ENCODE measurements at places on chromosomes 2 and 18. TPM values are rescaled to one million over a fixed set of nuclear protein-coding genes. Genes with fewer than 3 reads are reported as not detected.
A peak's percentile ranks its signal among the peaks of the same experiment; 100 is the strongest.

GRCh38 chr2:4258563-4258962, 555.2 kb downstream of the DCDC2C start:
- H3K27ac ChIP-seq, result no peak overlapping the region
- H3K36me3 ChIP-seq, result no peaks in the 10 kb centered on the region
- no peak for DNase-seq
- H3K4me3 ChIP-seq, result no peak overlapping the region
- H3K27me3 ChIP-seq, result no peaks in the 10 kb centered on the region

DNA sequence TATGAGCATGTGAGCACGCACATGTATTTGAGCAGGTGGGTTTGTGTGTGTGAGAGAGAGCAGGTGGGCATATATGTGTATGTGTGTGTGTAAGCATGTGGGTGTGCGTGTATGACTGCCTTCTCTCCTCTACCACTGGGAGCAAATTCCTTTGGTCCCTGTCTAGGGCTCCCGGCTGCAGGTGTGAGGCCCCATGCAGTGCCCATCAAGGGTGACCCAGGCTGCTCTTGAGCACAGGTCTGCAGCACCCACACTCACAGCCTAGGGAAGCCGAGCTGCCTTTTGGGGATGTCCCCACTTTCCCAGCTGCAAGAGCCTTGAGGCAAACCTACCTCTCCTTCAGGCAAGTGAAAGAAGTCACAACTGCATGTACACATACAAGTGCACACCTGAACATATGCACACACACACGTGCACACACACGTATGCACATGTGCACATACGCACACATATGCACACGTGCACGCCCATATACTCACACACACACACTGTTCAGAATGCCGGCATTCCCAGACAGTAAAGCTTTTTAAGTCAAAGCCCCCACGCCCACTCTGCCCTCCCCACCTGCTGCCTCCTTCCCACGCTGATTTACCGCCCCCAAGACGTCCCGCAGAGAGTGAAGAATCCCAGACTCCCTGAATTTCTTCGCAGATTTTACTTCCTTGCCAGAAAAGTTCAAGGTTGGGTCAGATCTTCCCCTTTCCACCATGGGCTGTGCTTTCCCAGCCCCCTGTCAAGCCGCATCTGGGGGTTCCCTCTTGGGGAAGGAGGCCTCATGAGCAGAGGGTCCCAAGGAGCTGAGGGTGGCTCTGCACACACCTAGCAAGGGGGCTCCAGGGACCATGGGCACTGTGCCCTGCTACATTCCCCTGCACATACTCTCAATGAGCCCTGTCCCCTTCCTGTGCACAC, 170.6 kb downstream of the TWIST2 start:
- no peak overlapping the region for H3K4me3 ChIP-seq
- DNase-seq, result peak; percentile 30
- H3K27ac ChIP-seq, result no peak overlapping the region
- H3K27me3 ChIP-seq, result no peaks in the 10 kb centered on the region
- no peaks in the 10 kb centered on the region for H3K36me3 ChIP-seq
- H3K4me1 ChIP-seq, result no peaks in the 10 kb centered on the region

DNA sequence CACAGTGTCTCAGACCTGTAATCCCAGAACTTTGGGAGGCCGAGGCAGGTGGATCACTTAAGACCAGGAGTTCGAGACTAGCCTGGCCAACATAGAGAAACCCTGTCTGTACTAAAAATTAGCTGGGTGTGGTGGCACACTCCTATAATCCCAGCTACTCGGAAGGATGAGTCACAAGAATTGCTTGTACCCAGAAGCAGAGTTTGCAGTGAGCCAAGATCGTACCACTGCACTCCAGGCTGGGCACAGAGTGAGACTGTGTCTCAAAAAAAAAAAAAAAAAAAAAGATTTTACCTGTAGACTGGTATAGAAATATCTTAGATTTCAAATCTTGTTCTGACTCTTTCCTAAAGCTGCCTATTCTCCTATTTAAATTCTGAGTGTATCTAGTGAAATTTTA, 7.2 kb upstream of the KLHL29 start:
- no peak overlapping the region for H3K27ac ChIP-seq
- DNase-seq, result no peak
- H3K4me3 ChIP-seq, result no peak overlapping the region

DNA sequence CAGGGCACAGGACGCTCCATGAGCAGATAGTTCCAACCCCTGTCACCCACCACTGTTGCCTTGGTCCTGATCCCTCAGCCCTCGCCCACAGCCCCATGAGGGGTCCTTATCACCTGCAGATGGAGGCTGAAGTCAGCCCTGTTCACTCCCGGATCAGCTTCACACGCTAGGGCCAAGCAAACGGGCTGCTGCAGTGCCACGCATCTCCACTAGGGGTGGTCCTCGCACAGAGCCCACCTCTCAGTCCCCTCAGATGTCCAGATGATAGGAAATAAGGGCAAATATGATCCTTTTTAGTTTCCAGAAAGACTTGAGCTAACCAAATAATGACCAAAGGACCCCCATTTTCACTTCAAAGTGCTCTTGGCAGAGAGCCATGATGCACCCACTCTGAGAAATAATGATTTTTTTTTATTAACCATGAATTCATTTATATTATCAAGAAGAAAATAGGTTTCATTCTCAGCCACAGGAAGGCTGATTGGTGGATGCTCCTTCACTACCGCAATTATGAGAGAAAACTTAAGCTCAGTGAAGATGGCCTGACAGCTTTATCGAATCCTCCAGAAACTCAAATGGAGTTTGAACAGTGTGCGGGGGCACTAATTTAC, 71.9 kb upstream of the KLHL29 start:
- no peak overlapping the region for H3K27ac ChIP-seq
- peak; percentile 92 for DNase-seq
- H3K27me3 ChIP-seq, result no peaks in the 10 kb centered on the region
- H3K4me1 ChIP-seq, result no peaks in the 10 kb centered on the region
- no peak overlapping the region for H3K4me3 ChIP-seq

GRCh38 chr2:216621292-216621691, 11.9 kb upstream of the IGFBP2 start:
- H3K36me3 ChIP-seq, result no peaks in the 10 kb centered on the region
- DNase-seq, result no peak
- H3K4me3 ChIP-seq, result no peak overlapping the region
- no peaks in the 10 kb centered on the region for H3K27me3 ChIP-seq
- H3K27ac ChIP-seq, result peak overlapping the region; percentile 85

DNA sequence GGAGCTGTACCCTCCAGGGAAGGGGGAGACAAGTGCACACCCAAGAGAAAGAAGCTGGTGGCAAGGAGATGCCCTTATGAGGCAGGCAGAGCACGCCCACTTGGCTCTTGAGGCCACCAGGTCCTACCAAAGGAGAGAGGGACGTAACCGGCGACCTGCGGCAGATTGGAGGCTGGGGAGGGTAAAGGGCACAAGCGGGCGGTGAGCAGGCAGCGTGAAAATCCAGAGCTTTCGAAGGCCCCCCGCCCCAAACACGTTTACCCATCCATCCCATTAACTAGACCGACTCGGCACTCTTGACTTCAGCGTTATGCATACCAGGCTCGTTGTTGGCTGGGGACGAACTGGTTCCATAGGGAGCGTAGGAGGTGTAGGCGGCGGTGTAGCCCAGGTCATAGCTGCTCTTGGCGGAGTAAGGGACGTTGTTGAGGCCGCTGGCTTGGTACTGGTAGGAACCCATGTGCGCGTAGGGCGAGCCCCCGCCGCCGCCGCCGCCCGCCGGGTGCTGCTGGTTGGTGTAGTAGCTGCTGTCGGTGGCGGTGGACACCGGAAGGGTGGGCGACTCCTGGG, 794 bp downstream of the DLX2 start:
- no peaks in the 10 kb centered on the region for H3K36me3 ChIP-seq
- peaks cover 9% of the 10 kb centered on the region for H3K4me1 ChIP-seq
- peaks cover 99% of the 10 kb centered on the region for H3K27me3 ChIP-seq
- no peak overlapping the region for H3K27ac ChIP-seq
- H3K4me3 ChIP-seq, result no peak overlapping the region

DNA sequence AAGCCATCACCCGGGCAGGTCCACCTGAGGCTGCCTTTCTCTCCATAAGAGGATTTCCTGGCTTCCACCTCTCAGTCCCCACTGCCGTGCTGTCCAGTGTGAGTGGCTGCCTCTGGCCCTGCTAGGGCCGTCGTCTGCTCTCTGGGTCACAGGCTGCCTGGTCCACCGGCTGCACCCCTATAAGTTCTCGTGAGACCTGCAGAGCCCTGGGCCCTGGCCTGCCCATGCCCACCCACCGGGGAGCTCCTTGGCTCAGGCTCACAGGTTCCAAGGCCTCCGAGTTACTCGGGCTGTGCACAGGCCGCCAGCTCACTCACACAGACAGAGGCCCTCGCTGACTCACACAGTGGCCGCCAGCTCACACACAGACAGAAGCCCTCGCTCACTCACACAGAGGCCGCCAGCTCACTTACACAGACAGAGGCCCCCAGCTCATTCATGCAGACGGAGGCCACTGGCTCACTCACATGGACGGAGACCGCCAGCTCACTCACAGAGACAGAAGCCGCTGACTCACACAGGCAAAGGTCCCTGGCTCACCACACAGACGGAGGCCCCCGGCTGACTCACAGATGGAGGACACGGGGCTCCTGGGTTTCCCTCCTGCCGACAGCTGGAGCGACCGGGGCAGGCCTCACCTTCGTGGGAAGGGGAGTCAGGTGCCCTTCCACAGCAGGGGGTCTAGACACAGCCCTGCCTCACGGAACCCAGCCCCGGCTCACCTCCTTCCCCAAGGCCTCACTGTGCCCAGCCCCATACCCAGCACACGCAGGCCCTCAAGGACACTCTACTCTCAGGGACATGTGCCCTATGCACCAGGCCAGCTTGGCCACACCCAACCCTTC, 334.1 kb upstream of the MYT1L start:
- DNase-seq, result no peak
- no peak overlapping the region for H3K4me3 ChIP-seq
- H3K4me1 ChIP-seq, result no peaks in the 10 kb centered on the region
- no peaks in the 10 kb centered on the region for H3K36me3 ChIP-seq
- H3K27me3 ChIP-seq, result no peaks in the 10 kb centered on the region
- H3K27ac ChIP-seq, result no peak overlapping the region

DNA sequence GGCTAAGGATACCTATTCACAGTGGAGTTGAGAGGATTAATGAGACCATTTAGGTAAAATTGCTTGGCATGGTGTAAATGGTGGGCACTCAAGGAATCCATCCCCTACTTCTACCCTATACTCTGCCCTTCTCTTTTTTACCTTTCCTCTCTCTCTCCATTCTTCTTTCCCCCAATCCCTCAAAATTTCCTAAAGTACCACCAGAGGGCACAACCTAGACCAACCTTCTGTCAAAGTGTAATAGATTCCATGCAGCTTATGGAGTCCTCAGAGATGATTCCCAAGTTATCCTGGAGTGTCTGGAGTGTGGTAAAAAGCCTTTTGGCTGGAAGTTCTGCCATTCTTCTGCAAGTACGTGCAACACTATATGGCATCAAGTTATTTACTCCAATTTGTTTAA, 33.0 kb upstream of the CCDC195 start:
- H3K27ac ChIP-seq, result no peak overlapping the region
- no peaks in the 10 kb centered on the region for H3K4me1 ChIP-seq
- no peak overlapping the region for H3K4me3 ChIP-seq
- DNase-seq, result no peak
- H3K27me3 ChIP-seq, result no peaks in the 10 kb centered on the region

- peak overlapping the region; percentile 4 for H3K27ac ChIP-seq
- peaks cover 8% of the 10 kb centered on the region for H3K4me1 ChIP-seq
- no peak overlapping the region for H3K4me3 ChIP-seq
These were observed 471.9 kb upstream of the TNP1 start for GRCh38 chr2:217331523-217332416.

GRCh38 chr2:97819754-97820153, 106.4 kb downstream of the ZAP70 start:
- no peak overlapping the region for H3K4me3 ChIP-seq
- peaks cover 35% of the 10 kb centered on the region for H3K36me3 ChIP-seq
- DNase-seq, result peak; percentile 85
- H3K27ac ChIP-seq, result no peak overlapping the region
- peaks cover 11% of the 10 kb centered on the region for H3K4me1 ChIP-seq

GRCh38 chr18:48320639-48320945, 88.6 kb downstream of the ZBTB7C start:
- H3K27me3 ChIP-seq, result no peaks in the 10 kb centered on the region
- DNase-seq, result no peak
- no peaks in the 10 kb centered on the region for H3K36me3 ChIP-seq
- H3K4me3 ChIP-seq, result no peak overlapping the region

DNA sequence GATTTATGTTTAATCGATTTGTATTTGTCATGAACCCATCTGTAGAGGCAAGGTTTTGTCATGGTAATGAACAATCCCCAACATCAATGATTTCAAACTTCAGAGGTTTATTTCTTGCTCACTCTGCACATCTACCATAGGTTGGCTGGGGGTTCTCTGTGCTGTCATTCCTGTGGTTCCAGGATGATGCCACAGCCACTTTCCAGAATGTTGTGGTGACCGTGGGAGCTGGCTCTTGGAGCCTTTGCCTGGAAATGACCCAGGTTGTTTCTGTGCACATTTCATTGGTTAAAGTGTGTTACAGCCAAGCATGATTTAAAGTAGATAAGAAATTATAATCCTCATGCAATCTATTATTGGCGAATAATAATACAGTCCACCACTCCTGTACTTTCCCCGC, 28.2 kb upstream of the EPAS1 start:
- H3K4me1 ChIP-seq, result no peaks in the 10 kb centered on the region
- no peak for DNase-seq
- no peak overlapping the region for H3K4me3 ChIP-seq
- no peak overlapping the region for H3K27ac ChIP-seq
- H3K36me3 ChIP-seq, result no peaks in the 10 kb centered on the region
- H3K27me3 ChIP-seq, result no peaks in the 10 kb centered on the region

GRCh38 chr2:197926673-197927072, 122.3 kb downstream of the PLCL1 start:
- no peak overlapping the region for H3K4me3 ChIP-seq
- no peaks in the 10 kb centered on the region for H3K36me3 ChIP-seq
- DNase-seq, result no peak
- no peaks in the 10 kb centered on the region for H3K4me1 ChIP-seq
- H3K27me3 ChIP-seq, result no peaks in the 10 kb centered on the region

- H3K36me3 ChIP-seq, result no peaks in the 10 kb centered on the region
- no peak for DNase-seq
- no peak overlapping the region for H3K4me3 ChIP-seq
- no peaks in the 10 kb centered on the region for H3K4me1 ChIP-seq
- no peaks in the 10 kb centered on the region for H3K27me3 ChIP-seq
These were observed 50.9 kb downstream of the ADCYAP1 start for GRCh38 chr18:955384-956066.

GRCh38 chr2:215870986-215871385, 142.4 kb downstream of the MREG start:
- no peaks in the 10 kb centered on the region for H3K36me3 ChIP-seq
- peak; percentile 72 for DNase-seq
- H3K27me3 ChIP-seq, result no peaks in the 10 kb centered on the region
- H3K4me1 ChIP-seq, result no peaks in the 10 kb centered on the region
- H3K27ac ChIP-seq, result no peak overlapping the region

The ESCO1 gene
- total RNA-seq, result 45.9 TPM

The DSG4 gene
- total RNA-seq, result not detected

The NTSR2 gene
- total RNA-seq, result not detected

The SCN1A gene
- total RNA-seq, result not detected

The LCT gene
- not detected for total RNA-seq

The SERPINB10 gene
- not detected for total RNA-seq

The RAPGEF4 gene
- 0.77 TPM for total RNA-seq

The TEKT4 gene
- not detected for total RNA-seq

The G6PC2 gene
- not detected for total RNA-seq

The ASXL3 gene
- total RNA-seq, result 0.56 TPM
